SJCRH30 (cell line): ENCODE measurements at places on chromosomes 6 and 20.
A peak's percentile ranks its signal among the peaks of the same experiment; 100 is the strongest.

GRCh38 chr6:128557081-128557480 lies 36.7 kb upstream of the PTPRK start:
- H3K4me1 ChIP-seq: 0 out of 2 replicates have a peak, but pooled peaks cover 5% of the 10 kb centered on the region
- no peaks in the 10 kb centered on the region for H3K36me3 ChIP-seq
- H3K27me3 ChIP-seq: no peaks in the 10 kb centered on the region
- H3K27ac ChIP-seq: no peak overlapping the region
- no peak overlapping the region for H3K4me3 ChIP-seq

GRCh38 chr6:72413884-72414283 lies 208.0 kb upstream of the KCNQ5 start:
- H3K27me3 ChIP-seq: no peaks in the 10 kb centered on the region; the same call in 1 of the 2 replicates
- no peaks in the 10 kb centered on the region for H3K36me3 ChIP-seq
- no peak overlapping the region for H3K27ac ChIP-seq
- peak; percentile 37 for DNase-seq
- H3K4me3 ChIP-seq: no peak overlapping the region

- no peaks in the 10 kb centered on the region for H3K4me1 ChIP-seq
- H3K4me3 ChIP-seq: no peak overlapping the region
- no peak overlapping the region for H3K27ac ChIP-seq
- DNase-seq: no peak
- H3K27me3 ChIP-seq: 0 out of 2 replicates have a peak, but pooled peaks cover 6% of the 10 kb centered on the region
- no peaks in the 10 kb centered on the region for H3K36me3 ChIP-seq
These were observed 54.6 kb downstream of the RPP21 start for GRCh38 chr6:30399390-30400058.

DNA sequence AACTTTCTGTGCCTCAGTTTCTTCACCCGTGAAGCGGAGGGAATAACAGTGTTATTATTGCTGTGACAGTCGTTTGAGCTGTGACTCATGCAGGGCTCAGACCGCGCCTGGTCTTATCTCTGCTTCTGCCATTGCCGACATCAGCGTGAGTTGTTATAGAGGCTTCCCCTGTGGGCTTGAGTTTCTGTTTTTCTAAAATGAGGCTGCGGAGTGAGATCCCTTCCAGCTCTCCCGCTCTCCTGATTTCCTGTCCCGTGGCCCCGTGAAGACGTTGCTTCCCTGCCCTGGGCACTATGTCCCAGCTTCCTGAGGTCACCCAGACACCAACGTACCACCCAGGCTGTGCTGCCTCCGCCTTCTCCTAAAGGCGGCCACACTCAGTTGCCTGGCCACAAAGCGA lies 278.5 kb downstream of the BMP7 start:
- H3K27ac ChIP-seq: no peak overlapping the region
- H3K4me1 ChIP-seq: no peaks in the 10 kb centered on the region
- peaks cover 18% of the 10 kb centered on the region for H3K27me3 ChIP-seq
- no peak overlapping the region for H3K4me3 ChIP-seq

DNA sequence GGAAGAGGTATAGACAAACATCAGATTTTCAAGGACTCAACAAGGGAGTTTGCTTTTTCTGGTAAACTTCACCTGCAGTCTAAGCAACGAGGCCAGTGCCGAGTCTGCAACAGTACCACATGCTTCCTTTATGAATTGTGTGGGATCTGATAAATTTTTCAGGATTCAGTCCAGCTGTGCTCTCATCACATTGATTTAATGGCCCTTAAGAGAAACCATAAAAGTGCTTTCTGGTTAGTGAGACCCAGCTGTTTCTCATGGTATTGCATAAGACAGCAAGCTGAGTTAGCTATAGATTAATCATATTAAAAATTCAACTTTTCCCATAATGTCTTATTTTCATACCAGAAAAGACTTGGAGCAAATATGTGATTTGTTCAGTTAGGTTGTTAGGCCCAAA lies 291.4 kb downstream of the CENPW start:
- H3K36me3 ChIP-seq: no peaks in the 10 kb centered on the region
- H3K27ac ChIP-seq: no peak overlapping the region
- no peaks in the 10 kb centered on the region for H3K27me3 ChIP-seq
- DNase-seq: no peak

- H3K4me3 ChIP-seq: no peak overlapping the region
- no peaks in the 10 kb centered on the region for H3K36me3 ChIP-seq
- no peaks in the 10 kb centered on the region for H3K4me1 ChIP-seq
- H3K27me3 ChIP-seq: no peaks in the 10 kb centered on the region
These were observed 1.6 kb upstream of the THBD start for GRCh38 chr20:23050847-23051627.

GRCh38 chr6:14559746-14560536 lies 442.4 kb downstream of the CD83 start:
- DNase-seq: no peak
- H3K4me1 ChIP-seq: no peaks in the 10 kb centered on the region
- H3K27me3 ChIP-seq: no peaks in the 10 kb centered on the region
- H3K36me3 ChIP-seq: no peaks in the 10 kb centered on the region
